Stimulated activated CD4-positive, alpha-beta T cell treated with anti-CD3 and anti-CD28 coated beads, Interleukin-15, amount 100 ng/mL, for 48 hours (primary cell): ENCODE measurements at places on chromosomes 16 and 17.

DNA sequence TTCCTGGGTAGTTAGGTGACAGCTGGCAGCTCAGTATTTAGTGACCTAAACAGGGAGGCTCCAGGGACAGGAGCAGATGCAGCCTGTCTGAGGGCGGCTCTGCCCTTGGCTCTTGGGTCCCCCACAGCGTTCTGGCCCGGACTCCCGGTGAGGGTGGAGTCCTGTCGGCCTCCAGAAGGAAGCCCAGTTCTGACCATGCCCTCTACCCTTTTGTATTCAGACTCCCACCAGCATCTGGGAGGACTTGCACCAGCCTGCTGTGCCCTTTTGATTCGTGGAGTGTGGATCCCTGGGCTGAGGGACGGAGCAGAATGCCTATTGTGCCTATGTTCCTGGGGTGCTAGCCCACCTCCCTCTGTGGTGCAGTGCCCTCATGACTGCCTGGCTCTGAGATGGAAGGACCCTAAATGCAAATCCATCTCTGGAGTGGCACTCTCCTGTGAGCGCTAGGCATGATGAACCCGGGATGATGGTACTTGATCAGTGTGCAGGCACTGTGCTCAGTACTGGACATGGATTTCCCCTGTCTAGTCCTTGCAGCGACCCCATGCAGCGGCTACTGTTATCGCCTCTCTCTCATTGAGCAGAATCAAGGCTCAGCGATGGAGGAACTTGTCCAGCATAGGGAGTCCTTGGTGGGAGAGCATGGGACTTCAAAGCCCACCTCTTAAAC, 123.1 kb downstream of the SNX29 start:
- DNase-seq, result no peak

DNA sequence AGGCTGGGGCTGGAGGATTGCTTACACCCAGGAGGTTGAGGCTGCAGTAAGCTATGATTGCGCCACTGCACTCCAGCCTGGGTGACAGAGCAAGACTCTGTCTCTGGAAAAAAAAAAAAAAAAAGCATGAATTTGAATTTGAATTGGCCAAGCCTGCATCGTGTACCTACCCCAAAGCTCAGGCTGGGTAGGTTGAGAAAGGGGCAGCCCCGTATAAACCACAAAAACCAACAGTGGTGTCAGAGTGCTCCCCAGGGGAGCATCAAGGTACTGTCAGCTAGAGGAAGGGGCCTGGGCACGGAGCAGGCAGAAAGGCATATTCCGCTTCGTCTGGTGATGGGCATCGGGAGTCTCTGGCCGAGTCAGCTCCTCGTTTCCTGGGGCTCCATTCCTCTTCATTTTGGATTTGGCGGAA, 40.9 kb downstream of the RAP1GAP2 start:
- DNase-seq, result peak; percentile 36

DNA sequence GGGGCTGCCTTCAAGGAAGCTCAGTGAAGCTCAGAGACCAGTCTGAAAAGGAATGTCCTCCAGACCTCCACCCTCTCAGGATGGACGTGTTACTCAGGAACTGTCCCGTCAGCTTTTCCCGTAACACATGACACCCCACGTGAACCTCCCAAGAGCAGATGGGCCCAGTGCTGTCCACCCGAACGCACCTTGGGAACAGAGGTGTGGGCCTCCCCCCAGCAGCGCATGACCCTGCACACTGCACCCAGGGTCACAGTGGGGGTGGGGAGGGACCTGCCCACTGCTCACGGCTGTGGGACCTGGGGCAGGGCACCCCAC, 21.9 kb downstream of the SLC7A5 start:
- no peak for DNase-seq

DNA sequence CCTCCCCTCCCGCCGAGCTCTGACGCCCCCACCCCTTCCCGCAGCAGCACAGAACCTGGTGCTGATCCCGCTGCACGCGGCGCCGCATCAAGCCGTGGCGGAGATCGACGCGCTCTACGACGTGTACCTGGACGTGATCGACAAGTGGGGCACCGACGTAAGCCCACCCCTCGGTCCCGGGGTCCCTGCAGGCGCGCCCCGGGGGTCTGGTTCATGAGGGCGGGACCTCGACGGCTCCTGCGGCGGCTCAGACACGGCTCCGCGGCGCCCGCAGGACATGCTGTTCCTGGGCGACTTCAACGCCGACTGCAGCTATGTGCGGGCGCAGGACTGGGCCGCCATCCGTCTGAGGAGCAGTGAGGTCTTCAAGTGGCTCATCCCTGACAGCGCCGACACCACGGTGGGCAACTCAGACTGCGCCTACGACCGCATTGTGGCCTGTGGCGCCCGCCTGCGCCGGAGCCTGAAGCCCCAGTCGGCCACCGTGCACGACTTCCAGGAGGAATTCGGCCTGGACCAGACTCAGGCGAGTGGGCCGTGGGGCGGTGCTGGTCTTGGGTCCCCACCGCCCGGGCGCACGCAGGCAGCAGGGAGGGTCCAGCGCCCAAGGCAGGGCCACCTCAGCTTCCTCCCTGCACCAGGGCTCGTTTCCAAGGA, 1.4 kb downstream of the DNASE1L2 start:
- DNase-seq, result no peak

DNA sequence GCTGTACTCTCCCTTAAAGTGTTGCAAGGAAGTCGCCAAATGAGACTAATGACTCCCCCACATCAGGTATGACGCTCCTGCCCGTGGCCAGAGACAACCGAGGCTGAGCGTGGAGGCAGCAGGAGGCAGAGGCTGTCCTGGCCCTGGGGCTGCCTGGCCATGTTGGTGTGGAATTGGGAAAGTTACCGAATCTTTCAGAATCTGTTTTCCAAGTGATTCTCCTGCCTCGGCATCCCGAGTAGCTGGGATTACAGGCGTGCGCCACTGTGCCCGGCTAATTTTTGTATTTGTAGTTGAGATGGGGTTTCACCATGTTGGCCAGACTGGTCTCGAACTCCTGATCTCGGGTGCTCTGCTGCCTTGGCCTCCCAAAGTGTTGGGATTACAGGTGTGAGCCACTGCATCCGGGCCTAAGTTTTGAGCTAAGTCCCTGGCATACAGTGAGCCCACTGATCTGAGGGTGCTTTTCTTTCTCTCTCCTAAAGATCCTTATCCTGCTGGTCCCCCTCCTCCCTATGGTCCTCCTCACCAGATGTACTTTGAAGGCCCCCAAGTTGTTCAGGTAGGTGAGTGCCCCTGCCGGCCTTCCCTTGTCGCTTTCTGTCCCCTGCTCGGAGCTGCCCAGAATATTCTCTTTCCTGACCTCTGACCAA, 700 bp downstream of the LITAFD start:
- DNase-seq, result no peak

GRCh38 chr17:291587-291986, 61.0 kb downstream of the RPH3AL start:
- DNase-seq, result no peak

- DNase-seq, result no peak
Observed at GRCh38 chr17:46877466-46877865, 26.1 kb downstream of the WNT9B start.

GRCh38 chr16:25081702-25082101, 29.8 kb upstream of the LCMT1 start:
- no peak for DNase-seq

DNA sequence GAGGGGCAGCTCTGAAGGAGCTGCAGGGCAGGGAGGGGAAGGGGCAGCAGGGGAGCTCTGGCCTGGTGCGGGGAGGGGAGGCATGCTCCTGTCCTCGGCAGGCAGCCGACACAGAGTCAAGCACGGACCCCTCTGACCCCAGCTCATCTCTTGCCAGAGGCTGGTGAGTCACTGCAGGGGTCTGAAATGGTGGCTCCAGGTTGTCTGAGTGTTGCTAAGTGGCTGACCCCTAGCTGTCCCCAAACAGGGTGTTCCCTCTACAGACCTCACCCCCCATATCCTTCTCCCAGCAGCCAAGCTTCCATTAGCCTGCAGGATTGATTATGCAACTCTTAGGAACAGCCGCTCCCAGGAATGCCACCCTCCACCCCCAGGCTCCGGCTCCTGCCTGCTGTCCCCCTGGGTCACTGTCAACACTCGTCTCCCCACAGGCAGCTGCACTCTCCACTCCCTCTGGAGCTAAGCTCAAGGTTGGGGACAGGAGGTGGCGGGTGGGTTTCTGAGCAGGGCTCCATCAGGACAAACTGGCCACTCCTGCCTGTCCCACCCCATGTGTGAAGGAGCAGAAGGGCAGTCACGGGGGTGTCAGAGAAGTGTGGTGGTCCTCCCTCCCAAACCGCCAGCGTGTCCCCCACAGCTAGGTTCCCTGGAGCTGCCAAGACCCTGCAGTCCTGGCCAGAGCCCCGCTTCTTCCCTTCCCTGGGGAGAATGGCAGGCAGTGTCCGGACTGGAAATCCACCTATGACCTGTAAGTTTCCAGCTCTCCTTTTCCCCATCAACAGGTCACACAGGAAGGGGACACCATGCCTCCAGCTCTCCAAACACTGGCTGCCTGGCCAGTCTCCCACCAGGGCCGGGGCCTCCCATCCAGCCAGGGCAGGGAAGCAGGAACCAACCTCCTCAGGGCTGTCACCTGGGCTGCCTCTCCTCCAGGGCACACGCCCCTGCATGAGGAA, 1.0 kb downstream of the MYLK3 start:
- DNase-seq, result no peak

- DNase-seq, result no peak
Observed at GRCh38 chr17:77803726-77804125, 154.8 kb upstream of the TNRC6C start.

DNA sequence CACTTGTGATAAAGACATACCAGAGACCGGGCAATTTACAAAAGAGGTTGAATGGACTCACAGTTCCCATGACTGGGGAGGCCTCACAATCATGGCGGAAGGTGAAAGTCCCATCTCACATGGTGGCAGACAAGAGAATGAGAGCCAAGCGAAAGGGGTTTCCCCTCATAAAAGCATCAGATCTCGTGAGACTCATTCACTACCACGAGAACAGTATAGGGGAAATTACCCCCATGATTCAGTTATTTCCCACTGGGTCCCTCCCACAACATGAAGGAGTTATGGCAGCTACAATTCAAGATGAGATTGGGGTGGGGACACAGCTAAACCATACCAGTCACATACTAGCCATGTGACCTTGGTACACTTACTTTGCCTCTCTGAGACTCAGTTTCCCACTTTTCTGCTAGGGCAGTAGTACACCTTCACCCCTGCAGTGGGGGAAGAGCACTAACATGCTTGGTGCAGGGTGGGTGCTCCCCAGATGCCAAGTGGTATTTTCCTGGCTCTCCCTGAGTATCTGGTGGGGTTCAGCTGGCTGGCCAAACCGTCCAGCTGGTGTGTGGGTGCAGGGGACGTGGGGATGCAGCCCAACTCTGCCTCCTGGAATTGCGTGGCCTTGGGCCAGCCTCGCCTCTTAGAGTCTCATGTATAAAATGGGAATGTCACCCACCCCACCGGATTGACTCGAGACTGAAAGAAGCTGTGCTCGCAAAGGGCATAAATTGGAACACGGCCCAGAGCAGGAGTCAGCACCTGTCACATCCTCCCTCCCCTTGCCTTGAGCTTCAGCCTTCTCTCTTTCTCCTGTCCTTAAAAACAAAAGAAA, 364.1 kb downstream of the CPPED1 start:
- no peak for DNase-seq

GRCh38 chr17:13311306-13311705, 290.4 kb downstream of the HS3ST3A1 start:
- DNase-seq, result no peak

DNA sequence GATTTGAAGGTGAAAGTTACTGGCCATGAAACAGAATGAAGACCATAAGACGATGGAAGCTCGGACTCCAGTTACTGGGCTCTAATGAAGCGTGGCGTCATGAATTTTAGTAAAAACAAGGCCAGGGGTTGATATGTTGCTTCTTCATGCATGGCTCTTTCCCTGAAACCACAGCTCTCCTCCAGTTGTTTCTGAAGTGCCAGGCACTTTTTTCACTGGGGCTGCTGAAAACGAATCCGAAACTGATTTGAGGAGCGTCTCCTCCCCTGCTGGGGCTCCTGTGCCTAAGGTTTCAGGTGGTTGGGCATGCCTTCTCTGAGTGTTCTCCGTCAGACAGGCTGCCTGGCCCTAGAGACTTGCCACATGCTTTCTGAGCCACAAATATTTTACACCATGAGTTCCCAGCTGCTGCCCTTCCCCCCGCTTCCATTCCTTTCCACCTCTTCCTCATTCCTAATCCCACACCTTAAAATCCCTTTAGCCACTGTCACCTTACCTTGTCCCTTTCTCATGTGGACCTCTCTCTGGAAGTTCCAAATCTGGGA, 3.7 kb upstream of the MYL4 start:
- DNase-seq, result peak; percentile 55

GRCh38 chr17:45092911-45093430, 31.9 kb downstream of the NMT1 start:
- no peak for DNase-seq

DNA sequence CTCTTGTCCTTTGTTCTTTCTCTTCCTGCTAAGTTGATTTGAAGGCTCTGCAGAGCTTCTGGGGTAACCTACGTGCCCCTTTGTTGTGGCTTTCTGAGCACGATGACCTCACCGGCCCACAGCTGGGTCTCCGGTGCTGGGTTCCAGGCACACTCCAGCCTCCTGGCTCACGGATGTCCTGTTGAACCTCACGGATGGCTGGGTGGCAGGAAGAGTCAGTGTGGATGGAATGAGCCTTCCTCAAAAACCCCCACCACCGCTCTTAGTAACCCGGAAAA, 116.0 kb downstream of the SOCS1 start:
- peak; percentile 49 for DNase-seq

- no peak for DNase-seq
Observed at GRCh38 chr17:36095992-36096391, 6.0 kb upstream of the CCL3 start.
